ENCODE measurements at places on chromosomes 5 and 9. TPM values are rescaled to one million over a fixed set of nuclear protein-coding genes. Genes with fewer than 3 reads are reported as not detected.

GRCh38 chr9:17611917-17612316 is 33.1 kb downstream of the SH3GL2 start:
- DNase-seq, result no peak

DNA sequence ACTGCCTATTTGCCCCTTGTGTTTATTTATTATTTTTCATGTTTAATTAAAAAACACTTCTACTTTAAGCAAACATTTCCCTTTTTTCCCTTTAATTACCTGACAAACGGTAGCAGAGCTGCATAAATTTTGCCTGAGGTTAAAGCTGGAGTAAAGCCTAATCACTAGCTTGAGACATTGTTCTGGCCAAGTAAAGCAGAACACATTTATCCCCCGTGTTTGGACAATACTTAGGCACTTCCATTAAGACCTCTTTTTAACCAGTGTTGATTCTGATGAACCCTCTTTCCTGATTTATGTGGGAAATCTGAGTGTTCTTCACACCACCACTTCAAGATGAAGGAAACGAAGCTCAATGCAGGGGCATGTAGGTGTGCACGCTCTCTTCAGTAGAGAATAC is 54.5 kb downstream of the BNC2 start:
- DNase-seq, result no peak

DNA sequence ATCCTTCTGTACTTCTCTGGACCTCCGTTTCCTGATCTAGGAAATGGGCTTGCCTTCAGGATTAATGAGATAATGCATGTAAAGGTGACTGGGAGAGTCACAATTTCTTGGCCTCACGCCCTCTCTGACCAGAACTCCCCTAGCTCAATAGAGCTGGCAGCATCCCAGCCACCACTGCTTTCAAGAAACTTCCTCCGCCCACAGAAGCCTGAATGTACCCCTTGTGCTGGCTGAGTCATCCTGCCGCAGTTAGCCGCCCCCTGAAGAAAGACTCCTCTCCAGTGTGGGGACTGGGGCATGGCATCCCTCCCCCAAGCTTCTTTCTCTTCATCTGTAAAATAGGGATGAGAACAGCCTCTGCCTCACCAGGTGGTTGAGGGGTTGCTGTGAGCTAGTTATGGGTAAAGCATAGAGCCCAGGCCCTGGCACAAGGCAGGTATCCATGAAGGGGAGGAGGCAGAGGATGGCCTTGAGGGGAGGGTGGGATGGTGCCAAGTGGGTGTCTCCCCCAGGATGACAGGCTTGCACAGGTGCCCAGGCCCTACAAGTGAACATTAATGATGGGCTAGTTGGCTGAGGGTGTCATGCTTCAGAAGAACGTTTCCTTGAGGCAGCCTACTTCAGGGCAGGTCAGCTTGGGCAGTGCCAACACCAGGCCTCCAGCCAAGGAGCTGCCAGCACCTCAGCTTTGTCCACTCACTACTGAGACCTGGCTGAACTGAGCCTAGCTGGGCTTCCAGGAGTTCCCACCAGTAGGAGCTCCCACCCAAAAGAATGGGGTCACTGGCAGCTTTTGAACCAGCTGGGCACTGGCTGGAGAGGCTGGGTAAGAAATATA is 3.4 kb downstream of the PDLIM4 start:
- peak; percentile 73 for DNase-seq

The PCDHGA9 gene
- 3.2 TPM for polyA plus RNA-seq

The ENTPD8 gene
- 0.15 TPM for polyA plus RNA-seq

The SLC45A2 gene
- polyA plus RNA-seq, result 0.15 TPM

DNA sequence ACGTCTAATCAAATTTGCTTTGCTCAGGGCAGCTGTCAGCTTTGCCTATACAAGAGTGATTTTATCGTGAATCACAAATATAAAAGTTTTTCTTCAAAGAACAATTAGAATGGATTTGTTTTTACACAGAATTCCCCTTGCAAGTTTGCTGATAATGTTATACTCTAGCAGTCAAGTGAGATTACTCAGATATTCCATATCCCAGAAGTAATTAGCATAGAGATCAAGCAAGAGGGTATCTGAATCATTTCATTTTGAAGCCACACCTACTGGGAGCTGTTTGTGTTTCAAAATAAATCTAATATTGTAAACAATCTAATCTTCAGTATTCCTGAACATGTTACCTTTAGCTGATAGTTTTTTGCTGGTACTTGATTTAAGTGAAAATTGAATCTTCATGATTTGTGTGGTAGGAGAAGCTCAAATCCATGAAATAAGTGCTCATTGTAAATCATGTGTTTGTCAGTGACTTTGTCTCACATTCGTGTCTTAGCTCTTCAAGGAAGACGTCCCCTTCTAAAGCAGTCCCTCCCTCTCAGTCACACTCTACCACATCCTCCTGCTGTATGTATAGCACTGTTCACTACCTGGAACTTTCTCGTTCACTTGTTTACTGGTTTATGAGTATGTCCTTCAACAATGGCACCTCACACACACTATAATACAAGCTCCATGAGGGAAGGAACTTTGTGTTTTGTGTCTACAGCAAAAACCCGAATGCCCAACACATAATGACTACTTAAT is 3.3 kb upstream of the TTC39B start:
- DNase-seq, result no peak

DNA sequence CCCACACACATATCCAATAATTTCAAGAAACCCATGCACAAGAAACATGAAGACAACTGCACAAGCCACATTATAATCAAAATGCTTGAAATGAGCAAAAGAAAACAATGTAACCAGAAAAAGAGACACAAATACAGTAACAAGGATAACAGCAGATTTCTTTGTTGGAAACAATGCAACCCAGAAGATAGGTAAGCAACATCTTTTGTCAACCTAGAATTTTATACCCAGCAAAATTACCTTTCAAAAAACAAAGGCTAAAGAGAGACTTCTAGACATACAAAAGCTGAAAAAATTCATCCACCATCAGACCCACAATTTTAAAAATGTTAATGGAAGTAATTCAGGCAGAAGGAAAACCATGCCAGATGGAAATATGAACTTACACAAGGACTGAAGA is 5.0 kb upstream of the COL23A1 start:
- DNase-seq, result no peak

The LPCAT1 gene
- 81.3 TPM for polyA plus RNA-seq
